Hypothalamus (tissue), 51 donors: ENCODE measurements at places on chromosomes 12 and 14.
A peak's percentile ranks its signal among the peaks of the same experiment; 100 is the strongest.

- DNase-seq, result no peak
Observed at GRCh38 chr14:100332797-100333196, 9.7 kb downstream of the SLC25A47 start.

DNA sequence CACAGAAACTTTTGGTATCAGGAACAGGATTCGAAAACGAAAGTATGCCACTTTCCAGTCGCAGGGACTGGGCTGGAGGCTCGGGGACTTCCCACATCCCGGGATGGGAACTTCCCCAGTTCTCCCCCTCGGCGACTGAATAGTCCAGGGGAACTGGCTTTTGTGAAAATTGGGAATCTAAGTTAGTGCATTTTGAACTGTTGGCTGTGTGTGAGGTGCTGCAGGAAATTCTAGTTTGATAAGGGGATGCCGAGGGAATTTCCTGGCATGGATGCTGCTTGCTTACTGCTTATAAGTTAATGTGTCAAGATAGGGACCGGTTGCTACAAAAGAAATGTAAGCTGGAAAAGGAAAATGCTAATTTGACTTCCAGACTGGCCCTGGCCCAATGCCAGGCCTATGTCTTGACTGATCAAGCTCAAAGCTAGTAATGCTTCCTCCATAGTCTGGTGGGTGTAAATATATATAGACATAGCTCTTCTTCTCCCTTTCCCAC is 73.4 kb upstream of the EIF5 start:
- peak; percentile 26 for DNase-seq

DNA sequence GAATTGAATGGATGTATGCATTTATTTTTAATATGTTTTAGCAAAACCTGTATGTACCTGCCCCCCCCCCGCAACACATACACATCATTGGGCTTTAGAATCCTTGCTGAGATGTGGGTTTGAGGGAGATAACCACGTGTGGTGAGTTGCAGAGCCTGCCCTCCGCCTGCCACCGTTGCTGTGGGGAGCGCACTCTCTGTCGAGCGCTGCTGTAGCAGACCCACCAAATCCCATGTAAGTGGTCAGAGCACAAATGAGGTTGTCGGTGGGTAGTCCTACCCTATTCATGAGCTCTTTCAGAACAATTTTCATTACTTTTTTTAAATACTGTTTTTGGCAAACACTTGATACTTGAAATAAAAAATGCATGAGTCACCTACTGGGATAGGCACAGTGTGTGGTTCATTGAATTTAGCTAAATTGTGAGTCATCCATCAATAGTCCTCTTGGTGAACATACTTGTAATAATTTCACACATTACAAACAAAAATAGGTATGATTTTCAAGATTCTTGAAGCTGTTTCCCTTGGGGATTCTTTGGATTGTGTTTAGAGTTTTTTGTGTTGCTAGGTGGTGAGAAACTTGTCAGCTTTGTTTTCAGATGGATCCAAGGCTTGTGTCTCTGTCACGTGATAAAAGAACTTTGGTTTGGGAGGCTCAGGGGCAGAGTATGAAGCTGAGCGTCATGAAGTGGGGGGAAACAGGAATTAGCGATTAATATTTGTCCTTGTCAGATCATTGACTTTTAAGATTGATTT is 107.6 kb downstream of the PTCSC3 start:
- no peak for DNase-seq

GRCh38 chr12:21527451-21528180 is 1.5 kb downstream of the SPX start:
- DNase-seq, result peak; percentile 12

- DNase-seq, result no peak
Observed at GRCh38 chr14:68127166-68127565, 307.6 kb downstream of the RAD51B start.

- DNase-seq, result no peak
Observed at GRCh38 chr12:28278960-28279359, 88.7 kb downstream of the CCDC91 start.

GRCh38 chr12:70031046-70031445 is 206.0 kb downstream of the MYRFL start:
- no peak for DNase-seq

GRCh38 chr12:28998662-28999120 is 150.4 kb upstream of the FAR2 start:
- DNase-seq, result no peak

DNA sequence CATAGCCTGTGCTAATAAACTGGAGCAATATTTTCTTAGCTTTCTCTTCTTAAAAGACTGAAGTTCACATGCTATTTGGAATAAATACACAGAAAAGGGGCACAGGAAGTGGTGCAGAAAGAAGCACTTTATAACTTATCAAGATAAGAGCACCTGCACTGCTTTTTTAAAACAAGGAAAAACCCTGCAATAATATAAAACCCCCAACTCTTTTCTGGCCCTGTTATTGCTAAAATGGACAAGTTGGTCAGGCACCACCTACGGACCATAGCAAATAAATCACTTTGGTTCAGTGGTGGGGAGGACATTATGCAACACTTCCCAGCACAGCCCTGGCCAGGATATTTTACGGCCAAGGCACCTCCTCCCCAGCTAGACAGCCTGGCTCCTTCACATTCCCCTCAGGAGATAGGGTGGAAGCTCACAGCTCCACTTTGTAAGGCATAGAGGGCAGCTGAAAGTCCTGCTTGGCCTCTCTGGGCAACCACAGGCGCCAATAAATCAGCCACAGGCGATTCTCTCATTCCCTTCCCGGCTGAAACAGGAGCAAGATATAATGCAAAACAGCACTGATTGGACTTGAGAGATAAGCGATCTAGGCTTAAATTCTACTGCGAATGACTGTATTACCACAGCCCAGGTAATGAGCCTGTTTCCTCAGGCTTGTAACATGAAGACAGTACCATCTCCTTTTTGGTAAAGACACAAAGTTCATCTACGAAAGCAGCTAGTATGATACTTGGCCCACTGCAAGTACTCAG is 2.0 kb downstream of the ZBTB25 start:
- DNase-seq, result no peak

GRCh38 chr14:53963320-53964227 is 6.9 kb upstream of the BMP4 start:
- DNase-seq, result no peak

DNA sequence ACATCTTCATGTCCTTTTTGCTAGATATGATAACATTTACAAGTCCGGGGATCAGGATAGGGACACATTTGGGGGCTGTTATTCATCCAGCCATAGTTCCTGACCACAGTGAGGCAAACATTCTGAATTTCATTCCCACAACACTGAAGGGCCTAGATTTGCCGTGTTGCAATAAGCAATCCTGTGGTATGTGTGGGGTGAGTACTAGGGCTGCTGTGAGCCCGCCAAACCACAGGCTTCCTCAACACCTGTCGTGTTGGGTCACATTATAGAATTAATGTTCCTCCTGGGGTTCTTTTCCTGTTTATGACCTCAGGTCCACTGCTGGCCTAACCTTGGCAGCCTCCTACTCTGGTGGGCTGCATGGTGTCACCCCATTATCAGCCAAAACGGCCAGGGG is 119.2 kb downstream of the TBC1D30 start:
- DNase-seq, result no peak

- DNase-seq, result no peak
Observed at GRCh38 chr14:34212172-34212929, 249.7 kb downstream of the SPTSSA start.

DNA sequence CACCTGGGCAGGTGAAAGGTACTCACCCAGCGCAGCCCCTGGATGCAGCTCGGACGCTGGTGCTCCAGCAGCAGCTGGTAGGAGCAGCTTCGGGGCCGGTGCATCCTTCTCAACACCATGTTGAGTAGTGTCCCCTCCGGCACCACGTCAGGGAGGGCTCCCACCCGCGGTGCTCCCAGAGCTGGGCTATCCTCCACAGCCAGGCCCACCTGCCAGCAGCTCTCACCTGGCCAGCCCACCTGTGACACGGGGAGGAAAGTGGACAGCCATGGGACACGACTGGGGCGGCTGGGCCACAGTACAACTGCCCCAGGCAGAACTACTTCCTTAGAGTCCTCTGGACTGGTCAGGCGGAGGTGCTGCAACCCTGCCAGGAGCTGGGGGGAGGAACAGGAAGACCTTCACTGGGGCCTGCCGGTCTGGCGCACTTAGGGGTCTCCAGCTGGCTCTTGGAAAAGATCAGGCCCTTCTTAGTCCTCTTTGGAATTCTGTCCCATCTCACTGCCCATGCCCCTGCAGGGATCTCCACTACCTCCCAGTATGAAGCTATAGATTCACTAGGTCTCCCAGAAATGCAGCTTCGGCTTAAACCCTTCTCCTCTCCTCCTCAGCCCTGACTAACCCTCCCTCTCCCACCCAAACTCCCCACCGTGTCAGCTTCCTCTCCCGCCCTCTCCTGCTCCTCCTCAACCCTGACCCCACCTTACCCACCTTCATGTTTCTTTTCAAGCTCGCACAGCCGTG is 668 bp downstream of the RAPGEF3 start:
- peak; percentile 62 for DNase-seq
